Common myeloid progenitor, CD34-positive (primary cell): ENCODE measurements at places on chromosomes 12 and 14.

DNA sequence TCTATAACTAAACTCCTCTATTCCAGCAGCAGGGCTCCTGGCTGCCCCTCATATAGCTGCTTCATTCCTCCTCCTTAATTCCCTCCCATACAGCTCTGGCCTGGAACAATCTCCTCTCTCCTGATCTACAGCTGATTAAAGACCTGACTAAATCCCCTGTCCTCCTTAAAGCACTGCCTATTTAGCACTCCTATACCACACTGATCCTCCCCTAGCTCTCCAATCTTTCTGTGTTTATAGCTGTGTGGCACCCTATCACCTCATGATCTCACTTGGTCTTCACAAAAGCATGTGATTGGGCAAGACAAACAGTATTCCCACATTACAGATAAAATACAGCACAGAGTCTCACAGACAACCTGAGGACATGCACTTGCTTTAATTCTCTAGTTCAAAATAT lies 17.4 kb downstream of the FMNL3 start:
- no peak overlapping the region for H3K27ac ChIP-seq
- no peak overlapping the region for H3K4me3 ChIP-seq
- H3K36me3 ChIP-seq, result no peaks in the 10 kb centered on the region

DNA sequence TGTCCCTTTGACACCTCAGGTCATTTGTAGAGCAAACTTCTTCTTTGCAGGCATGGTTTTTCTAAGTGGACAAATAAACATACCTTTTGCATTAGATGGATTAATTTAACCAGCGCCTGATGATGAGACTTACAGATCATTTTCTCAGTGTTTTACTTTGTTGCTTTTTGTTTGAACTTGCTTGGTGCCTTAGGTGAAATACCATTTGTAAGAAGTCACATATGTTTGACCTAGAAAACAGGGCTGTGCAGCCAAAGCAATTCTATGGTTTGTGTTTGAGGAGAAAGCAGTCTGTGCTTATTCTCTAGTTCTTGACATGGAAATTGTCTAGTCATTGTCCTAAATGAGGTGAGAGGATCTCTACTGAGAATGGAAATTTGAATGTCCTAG lies 111.1 kb downstream of the DIP2B start:
- no peaks in the 10 kb centered on the region for H3K36me3 ChIP-seq
- H3K27ac ChIP-seq, result no peak overlapping the region
- no peak overlapping the region for H3K4me3 ChIP-seq
- peaks cover 29% of the 10 kb centered on the region for H3K4me1 ChIP-seq

- H3K4me3 ChIP-seq, result no peak overlapping the region
- DNase-seq, result peak; percentile 54
- H3K36me3 ChIP-seq, result no peaks in the 10 kb centered on the region
- H3K27me3 ChIP-seq, result peaks cover 25% of the 10 kb centered on the region
Measured at GRCh38 chr14:62126879-62127478, 364.8 kb downstream of the SNAPC1 start.

DNA sequence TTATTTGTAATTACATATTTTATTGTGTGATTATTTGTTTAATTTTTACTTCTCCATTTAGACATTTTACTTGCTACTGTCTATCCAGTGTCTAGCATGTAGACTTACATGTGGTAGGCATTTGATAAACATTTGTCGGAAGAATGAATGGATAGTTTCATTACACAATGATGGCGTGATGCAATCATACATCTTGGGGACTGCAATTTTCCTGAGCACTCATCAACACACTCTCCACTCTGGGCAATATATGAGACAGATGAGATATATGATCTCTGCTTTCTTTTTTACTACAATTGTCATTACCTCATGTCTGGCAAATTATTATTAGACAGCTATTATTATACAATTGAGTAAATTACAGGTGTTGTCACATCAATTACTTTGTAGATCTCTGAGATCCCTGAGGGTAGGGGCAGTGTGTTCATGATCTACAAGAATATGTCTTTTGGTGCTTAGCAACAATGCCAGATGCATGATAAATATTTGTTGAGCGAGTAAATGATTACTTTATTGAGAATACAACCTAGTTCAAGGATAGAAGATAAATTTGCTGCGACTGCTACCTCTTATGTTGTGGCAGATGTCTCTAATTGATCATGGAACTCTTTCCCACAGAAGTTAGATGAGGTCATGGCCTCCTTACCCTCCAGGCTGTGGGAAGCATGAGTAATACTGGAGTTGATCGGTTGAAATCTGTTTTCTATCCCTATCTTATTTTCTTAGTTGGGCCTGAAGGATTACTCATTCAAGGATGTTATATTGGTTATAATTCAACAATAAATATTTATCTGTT lies 416.0 kb downstream of the LRIG3 start:
- no peaks in the 10 kb centered on the region for H3K36me3 ChIP-seq
- DNase-seq, result no peak
- H3K4me3 ChIP-seq, result no peak overlapping the region
- peaks cover 2% of the 10 kb centered on the region for H3K27me3 ChIP-seq

GRCh38 chr12:115455268-115455681 lies 771.3 kb upstream of the TBX3 start:
- no peak overlapping the region for H3K4me3 ChIP-seq
- H3K27ac ChIP-seq, result no peak overlapping the region
- no peaks in the 10 kb centered on the region for H3K36me3 ChIP-seq

DNA sequence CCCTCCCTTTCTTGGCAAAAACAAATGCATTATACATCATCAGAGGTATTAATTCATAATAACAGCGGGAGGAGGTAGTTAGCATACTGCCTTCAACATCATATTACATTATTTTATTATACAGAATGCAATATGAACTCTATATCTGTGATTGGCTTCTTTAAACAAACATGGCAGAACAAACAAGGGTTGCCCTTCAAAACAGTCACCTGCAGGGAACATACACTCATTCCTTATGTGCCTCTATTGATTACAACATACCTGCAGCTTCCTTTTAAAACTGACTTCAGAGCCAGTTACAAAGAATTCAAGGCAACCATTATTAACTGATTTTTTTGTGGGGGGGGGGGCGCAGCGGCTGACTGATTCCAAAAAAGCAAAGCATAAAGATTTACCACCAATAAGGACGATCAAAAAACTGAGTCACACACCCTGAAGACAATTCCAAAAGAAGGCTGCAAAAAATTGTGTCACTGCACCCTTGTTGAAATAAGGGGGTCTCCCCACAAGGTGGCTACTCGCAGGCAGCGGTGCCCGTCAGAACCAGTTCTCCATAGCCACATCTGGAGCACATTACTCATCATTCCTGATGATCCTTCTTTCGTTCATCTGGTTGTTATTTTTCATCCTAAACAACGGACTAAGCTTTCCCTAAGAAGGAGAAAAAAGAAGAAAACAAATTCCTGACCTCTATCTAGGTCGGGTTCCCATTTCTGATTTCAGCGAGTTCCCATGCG lies 51.8 kb downstream of the SMUG1 start:
- H3K27me3 ChIP-seq, result peaks cover 99% of the 10 kb centered on the region
- no peak overlapping the region for H3K27ac ChIP-seq
- no peaks in the 10 kb centered on the region for H3K4me1 ChIP-seq
- H3K4me3 ChIP-seq, result no peak overlapping the region
- DNase-seq, result peak; percentile 26

DNA sequence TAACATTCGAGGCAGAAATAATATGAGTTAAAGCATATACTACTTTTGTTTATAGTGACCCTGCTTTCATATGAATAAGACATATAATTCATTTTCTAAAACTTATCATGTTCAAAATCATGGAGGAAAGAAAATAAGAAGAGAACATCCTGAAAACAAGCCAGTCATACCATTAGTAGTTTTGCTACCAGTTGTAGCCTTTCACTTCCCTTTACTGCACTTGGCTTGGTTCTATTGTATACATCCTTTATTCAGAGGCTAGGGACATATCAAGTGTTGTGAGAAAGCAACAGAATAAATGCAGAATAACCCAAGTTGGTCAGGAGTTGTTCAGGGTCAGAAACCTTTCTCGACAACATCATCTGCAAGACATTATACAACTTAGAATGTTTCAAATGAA lies 598.7 kb downstream of the SOX5 start:
- H3K36me3 ChIP-seq, result no peaks in the 10 kb centered on the region

DNA sequence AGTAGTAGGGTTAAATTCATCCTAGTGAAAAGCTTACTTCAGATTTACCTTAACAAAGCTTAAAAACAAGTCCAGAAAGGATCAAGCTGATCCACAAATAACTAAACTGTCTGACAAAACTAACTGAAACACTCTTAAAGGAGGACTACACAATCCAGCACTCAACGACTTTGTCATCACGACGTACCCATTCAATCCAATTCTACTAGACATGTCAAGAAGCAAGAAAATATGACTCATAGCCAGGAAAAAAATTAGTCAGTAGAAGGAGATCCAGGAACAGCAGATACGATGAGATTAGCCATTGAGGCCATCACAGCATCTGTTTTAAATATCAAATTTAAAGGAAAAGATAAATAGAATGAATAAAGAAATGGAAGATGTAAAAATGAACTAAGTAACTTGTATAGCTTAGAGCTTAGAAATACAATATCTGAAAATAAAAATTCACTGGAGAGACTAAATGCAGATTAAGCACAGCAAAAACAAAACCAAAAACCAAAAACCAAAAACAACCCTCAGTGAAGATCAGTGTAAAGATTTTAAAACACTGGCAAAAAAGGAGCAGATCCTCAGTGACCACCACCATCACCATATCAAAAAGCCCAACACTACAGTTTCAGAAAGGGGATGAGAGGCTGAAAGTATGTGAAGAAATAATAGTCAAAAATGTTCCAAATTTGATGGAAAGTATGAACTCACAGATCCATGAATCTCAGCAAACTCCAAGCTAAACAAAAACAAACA lies 95.0 kb upstream of the CCND2 start:
- peaks cover 16% of the 10 kb centered on the region for H3K4me1 ChIP-seq
- no peak for DNase-seq
- H3K27me3 ChIP-seq, result no peaks in the 10 kb centered on the region
- H3K4me3 ChIP-seq, result no peak overlapping the region
- no peak overlapping the region for H3K27ac ChIP-seq
- H3K36me3 ChIP-seq, result no peaks in the 10 kb centered on the region

DNA sequence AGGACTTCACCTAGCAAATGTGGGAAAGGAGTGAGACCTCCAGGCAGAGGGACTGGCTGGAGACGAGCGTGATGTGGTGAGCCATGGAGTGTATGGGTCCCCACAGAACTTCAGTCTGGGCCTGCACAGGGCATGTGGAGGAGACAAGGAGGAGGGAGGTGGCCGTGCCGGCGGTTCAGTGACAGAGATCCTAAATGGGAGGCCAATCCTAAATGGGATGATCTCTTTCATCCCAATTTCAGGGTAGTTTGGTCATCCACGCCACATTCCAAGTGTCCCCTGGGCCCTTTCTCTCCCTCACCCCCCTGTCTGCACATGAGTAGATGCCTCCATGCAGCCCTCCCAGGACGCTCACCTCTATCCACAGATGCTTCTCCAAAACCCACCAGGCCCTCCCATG lies 13.2 kb downstream of the SERPINA5 start:
- no peak overlapping the region for H3K27ac ChIP-seq
- no peaks in the 10 kb centered on the region for H3K4me1 ChIP-seq
- H3K27me3 ChIP-seq, result no peaks in the 10 kb centered on the region
- DNase-seq, result no peak
- no peak overlapping the region for H3K4me3 ChIP-seq

GRCh38 chr12:53336181-53336681 lies at the start of gene SP7:
TSS of gene SP7 (minus strand) at chr12:53336354. CDS start at chr12:53335646, 708 bp downstream.
- H3K27ac ChIP-seq, result no peak within 1 kb of the TSS
- H3K36me3 ChIP-seq, result no peaks in the 10 kb centered on the region
- peaks cover 36% of the 10 kb centered on the region for H3K4me1 ChIP-seq
- DNase-seq, result peak; percentile 72
- H3K27me3 ChIP-seq, result peaks cover 9% of the 10 kb centered on the region

DNA sequence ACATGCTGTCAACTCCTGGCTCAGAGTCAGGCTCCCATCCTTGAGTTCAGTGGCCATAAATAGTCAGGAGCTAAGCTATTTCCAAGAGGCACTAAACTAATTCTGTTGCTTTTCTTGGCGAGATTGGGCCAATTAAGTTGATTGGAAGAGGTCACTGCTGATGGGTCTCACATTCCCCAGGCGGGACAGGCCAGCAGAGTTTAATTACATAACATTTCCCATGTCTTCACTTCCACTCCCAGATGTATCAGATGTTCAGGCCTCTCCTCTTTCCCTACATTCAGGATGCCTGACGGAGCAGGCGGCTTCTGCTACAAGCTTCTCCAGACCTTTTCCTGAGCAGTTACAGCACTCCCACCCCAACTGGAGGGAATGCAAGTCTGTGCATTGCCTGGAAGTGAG lies 5.3 kb downstream of the NTF3 start:
- H3K4me3 ChIP-seq, result no peak overlapping the region
- no peaks in the 10 kb centered on the region for H3K4me1 ChIP-seq
- H3K27ac ChIP-seq, result no peak overlapping the region
- no peaks in the 10 kb centered on the region for H3K36me3 ChIP-seq

DNA sequence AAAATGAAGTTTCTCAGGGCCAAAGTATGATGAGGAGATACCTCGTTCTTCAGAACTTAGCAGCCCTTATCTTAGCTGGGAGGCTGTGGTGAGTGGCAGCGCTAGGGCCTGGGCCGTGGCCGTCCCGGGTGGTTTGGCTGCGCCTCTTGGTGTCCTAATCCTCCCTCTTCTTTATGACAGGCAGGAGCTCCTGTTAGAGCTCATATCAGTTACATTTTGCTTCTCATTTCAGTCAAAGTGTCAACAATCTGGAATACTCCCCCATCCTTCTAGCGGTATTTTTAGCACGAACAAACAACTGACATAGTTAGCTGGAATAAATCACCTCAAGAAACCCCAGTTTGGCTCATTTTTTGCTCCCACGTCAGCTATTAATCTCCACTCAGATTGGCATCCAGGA lies 188.8 kb downstream of the TTC7B start:
- peaks cover 9% of the 10 kb centered on the region for H3K4me1 ChIP-seq
- no peaks in the 10 kb centered on the region for H3K27me3 ChIP-seq
- peaks cover 4% of the 10 kb centered on the region for H3K36me3 ChIP-seq
- no peak for DNase-seq

GRCh38 chr12:68559984-68560850 lies 50.5 kb upstream of the RAP1B start:
- DNase-seq, result peak; percentile 58
- H3K36me3 ChIP-seq, result no peaks in the 10 kb centered on the region
- no peaks in the 10 kb centered on the region for H3K27me3 ChIP-seq
- no peak overlapping the region for H3K4me3 ChIP-seq
- no peaks in the 10 kb centered on the region for H3K4me1 ChIP-seq

DNA sequence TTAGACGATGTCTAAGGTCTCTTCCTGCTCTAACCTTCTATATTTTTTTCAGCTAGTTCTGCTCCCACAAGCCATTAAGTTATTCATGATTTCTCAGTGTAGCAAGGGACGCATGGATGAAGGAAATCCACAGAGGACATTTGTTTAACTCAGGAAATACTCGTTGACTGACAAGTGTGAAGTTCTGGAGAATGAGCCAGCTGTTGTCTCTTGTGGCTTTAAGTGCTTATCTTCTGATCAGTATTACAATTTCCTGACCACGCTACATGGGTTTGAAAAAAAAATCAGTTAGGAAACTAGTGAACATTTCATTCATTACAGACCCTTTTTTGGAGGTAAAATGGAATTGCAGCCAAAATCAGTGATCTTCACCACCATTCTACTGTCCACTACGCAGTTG lies 53.1 kb downstream of the GUCY2C start:
- peaks cover 25% of the 10 kb centered on the region for H3K4me1 ChIP-seq
- H3K27me3 ChIP-seq, result peaks cover 57% of the 10 kb centered on the region
- peak overlapping the region; percentile 38 for H3K4me3 ChIP-seq
- H3K36me3 ChIP-seq, result no peaks in the 10 kb centered on the region
- H3K27ac ChIP-seq, result no peak overlapping the region
- DNase-seq, result peak; percentile 88
